ENCODE measurements at places on chromosomes 3 and 15. TPM values are rescaled to one million over a fixed set of nuclear protein-coding genes. Genes with fewer than 3 reads are reported as not detected.

Gene GMNC
- total RNA-seq = 0.24 TPM

Gene ZNF148
- 22.6 TPM for total RNA-seq

Gene CD47
- total RNA-seq = 21.3 TPM

Gene LRRIQ4
- total RNA-seq = not detected

Gene GRIP2
- 6.9 TPM for total RNA-seq

Gene AMIGO3
- total RNA-seq = 2.9 TPM

Gene ASTE1
- not detected for total RNA-seq

DNA sequence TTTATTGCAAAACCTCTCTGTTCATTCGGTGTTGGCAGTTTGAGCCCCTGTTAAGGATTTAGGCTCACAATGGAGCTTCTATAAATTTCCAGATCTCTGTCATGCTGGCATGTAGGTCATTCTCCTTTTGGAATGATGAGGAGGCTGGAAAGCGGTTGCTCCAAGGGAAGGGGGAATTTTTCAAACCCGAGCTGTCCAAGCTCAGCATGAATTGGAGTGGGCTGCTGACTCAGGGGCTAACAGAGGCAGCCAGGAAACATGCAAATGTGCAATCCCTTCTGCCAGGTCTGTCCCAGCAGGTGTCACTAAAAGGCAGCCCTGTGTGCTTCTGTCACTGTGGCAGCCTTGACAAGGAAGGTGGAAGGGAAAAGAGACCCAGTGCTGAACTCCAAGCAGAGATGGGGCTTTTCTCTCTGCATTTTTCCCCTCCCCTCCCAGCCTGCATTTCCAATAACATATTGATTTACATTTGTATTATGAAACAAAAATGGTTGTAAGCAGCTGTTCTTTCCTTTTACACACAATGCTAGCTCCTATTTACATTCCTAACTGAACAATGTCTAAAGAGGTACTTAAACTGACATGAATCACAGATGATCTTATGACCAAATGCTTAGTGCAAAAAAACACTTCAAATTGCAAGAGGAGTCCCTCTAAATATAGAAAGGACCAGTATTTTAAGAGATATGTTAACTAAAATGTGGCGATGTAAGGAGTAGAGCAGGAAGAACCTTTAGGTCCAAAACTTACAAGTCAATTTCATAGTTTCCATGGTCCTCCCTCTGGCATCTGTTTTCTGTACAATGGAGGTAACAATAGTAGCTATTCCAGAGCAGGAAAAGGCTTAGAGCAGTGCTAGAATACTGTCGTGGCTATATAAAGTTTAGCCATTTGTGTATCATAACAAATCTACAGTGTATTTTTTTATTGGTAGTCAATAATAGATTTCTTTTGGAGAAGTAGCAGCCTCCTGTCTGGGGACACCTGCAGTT is 84.5 kb upstream of the ATP10A start:
- no peaks in the 10 kb centered on the region for H3K4me1 ChIP-seq
- H3K36me3 ChIP-seq = no peaks in the 10 kb centered on the region

- H3K27me3 ChIP-seq = peaks cover 24% of the 10 kb centered on the region
- no peak overlapping the region for H3K27ac ChIP-seq
- no peaks in the 10 kb centered on the region for H3K4me1 ChIP-seq
- H3K36me3 ChIP-seq = no peaks in the 10 kb centered on the region
- no peak for DNase-seq
- H3K4me3 ChIP-seq = no peak overlapping the region
These were observed 5.0 kb upstream of the CACNA1D start for GRCh38 chr3:53489386-53489785.

- H3K36me3 ChIP-seq = peaks cover 6% of the 10 kb centered on the region
- no peak overlapping the region for H3K4me3 ChIP-seq
- DNase-seq = no peak
These were observed 70.4 kb downstream of the UMPS start for GRCh38 chr3:124800511-124801258.

DNA sequence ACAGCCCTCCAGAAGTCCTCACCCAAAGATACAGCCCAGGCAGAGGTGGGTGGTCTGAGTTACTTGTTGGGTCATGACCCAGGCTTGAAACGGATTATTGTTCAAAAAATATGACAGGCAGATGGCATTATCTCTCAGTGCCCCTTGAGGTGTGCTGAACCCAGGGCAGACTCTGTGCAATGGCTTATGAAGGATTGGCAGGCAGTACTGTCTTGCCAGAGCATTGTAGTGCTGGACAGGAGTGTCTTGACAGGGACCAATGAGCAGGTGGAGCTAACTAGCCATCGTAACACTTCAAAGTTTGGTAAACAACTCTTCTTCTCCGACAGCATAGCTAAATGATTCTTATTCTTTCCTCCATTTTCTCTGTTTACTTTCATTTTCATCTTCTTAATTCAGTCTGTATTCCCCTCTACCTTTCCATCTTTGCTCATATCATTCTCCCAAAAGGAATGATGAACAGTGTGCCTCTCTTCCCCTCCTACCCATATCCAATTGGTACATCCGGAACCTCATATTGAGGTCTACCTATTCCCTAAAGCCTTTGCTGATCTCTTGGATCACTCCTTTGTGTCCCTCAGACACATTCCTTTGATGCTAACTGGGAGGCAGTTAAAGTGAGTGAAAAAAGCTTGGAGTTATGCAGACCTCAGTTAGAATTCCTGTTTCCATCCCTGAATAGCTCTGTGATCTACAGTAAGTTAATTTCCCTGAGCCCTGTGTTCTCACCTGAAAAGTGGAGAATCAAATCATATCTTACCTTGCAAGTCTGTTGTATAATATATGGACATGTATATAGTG is 2.6 kb upstream of the IL20RB start:
- H3K27ac ChIP-seq = no peak overlapping the region
- H3K27me3 ChIP-seq = no peaks in the 10 kb centered on the region
- no peaks in the 10 kb centered on the region for H3K36me3 ChIP-seq
- no peaks in the 10 kb centered on the region for H3K4me1 ChIP-seq
- DNase-seq = no peak

GRCh38 chr3:141981084-141981483 is 104.6 kb downstream of the ATP1B3 start:
- peaks cover 15% of the 10 kb centered on the region for H3K36me3 ChIP-seq
- no peaks in the 10 kb centered on the region for H3K27me3 ChIP-seq
- DNase-seq = no peak
- H3K27ac ChIP-seq = no peak overlapping the region
- H3K4me1 ChIP-seq = no peaks in the 10 kb centered on the region

GRCh38 chr3:56810577-56811545 is 9.1 kb upstream of the ARHGEF3 start:
- H3K4me1 ChIP-seq = no peaks in the 10 kb centered on the region
- H3K27me3 ChIP-seq = no peaks in the 10 kb centered on the region
- no peak overlapping the region for H3K4me3 ChIP-seq
- no peak overlapping the region for H3K27ac ChIP-seq

DNA sequence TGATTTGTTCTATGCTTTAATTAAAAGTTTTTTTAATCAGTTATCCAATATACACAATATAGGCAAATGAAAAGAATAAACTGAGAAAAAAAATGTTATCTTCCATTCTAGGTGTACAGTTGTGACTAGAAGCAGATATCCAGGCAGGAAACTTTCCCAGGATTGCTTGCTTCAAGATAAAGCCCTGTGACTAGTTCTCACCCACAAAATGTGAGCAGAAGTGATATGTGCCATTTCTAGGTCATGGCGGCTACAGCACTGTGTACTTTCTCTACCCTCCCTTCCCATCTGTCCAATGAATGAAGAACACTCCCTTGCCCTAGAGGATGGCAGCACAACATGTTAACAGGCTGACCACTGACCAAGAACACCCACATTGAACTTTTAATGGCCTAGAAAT is 110.5 kb upstream of the STT3B start:
- H3K4me1 ChIP-seq = no peaks in the 10 kb centered on the region
- no peak overlapping the region for H3K4me3 ChIP-seq
- no peak for DNase-seq
- no peak overlapping the region for H3K27ac ChIP-seq
- H3K27me3 ChIP-seq = no peaks in the 10 kb centered on the region

DNA sequence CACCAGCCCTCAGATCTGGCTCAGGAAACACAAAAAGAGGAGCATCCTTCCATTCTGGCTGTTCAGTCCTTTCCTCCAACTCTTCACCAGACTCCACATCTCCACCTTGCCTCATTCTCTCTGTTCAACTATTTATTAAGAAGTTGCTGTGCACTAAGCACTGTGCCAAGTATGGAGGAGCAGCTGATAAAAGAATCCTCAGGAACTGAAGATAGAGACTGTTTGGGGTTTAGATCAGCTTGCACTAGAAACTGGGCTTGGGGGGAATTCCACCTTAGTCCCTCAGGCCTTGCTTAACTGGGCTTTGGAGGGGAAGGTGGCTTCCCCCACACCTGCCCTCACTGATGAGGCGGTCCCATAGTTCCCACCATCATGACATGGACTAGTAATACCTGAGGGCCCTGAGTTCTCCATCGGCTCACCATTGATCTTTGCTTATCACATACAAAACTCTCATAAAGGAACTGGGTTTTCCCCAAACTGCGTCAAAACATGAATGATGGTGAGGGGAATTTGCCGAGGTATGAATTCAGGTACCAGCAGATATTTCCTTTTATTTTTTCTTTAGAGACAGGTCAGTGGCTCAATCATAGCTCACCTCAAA is 1.7 kb upstream of the CCR8 start:
- H3K27me3 ChIP-seq = no peaks in the 10 kb centered on the region
- no peak for DNase-seq
- H3K36me3 ChIP-seq = no peaks in the 10 kb centered on the region

DNA sequence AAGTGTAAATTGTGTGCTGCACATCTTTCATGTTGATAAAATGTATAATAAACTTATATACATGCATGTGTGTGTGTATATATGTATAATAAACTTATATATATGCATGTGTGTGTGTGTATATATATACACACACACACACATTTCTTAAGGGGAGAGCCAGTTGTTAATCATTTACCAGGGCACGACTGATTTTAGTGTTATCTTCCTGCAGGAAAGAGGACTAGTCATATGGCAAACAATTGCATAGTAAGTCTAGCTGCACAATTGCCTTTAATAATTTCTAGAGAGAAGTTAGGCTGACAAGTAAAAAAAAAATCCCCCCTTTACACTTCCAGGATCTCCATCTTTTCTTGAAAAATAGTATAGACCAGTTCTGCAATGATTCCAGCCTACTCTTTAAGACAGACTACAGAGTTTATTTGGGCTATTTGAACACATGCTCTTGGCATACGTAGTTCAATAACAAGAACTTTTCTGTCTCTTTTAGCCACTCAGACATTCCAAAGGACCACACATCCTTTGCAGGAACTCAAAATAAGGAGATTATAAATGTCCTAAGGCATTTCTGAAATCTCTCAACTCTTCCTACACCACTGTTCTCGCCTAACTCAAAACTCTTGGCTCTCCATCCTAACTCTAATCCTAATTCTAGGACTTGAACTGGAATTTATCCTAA is 163.6 kb upstream of the SETMAR start:
- H3K27ac ChIP-seq = no peak overlapping the region
- no peaks in the 10 kb centered on the region for H3K36me3 ChIP-seq
- H3K4me1 ChIP-seq = no peaks in the 10 kb centered on the region
- DNase-seq = no peak
- no peaks in the 10 kb centered on the region for H3K27me3 ChIP-seq

- DNase-seq = peak; percentile 17
- H3K4me3 ChIP-seq = no peak overlapping the region
- no peaks in the 10 kb centered on the region for H3K4me1 ChIP-seq
- no peak overlapping the region for H3K27ac ChIP-seq
- no peaks in the 10 kb centered on the region for H3K27me3 ChIP-seq
These were observed 174.5 kb downstream of the OPA1 start for GRCh38 chr3:193767353-193768069.

- no peak overlapping the region for H3K27ac ChIP-seq
- no peaks in the 10 kb centered on the region for H3K27me3 ChIP-seq
- no peaks in the 10 kb centered on the region for H3K4me1 ChIP-seq
- no peak for DNase-seq
These were observed 739.6 kb downstream of the NAALADL2 start for GRCh38 chr3:175598740-175599139.

DNA sequence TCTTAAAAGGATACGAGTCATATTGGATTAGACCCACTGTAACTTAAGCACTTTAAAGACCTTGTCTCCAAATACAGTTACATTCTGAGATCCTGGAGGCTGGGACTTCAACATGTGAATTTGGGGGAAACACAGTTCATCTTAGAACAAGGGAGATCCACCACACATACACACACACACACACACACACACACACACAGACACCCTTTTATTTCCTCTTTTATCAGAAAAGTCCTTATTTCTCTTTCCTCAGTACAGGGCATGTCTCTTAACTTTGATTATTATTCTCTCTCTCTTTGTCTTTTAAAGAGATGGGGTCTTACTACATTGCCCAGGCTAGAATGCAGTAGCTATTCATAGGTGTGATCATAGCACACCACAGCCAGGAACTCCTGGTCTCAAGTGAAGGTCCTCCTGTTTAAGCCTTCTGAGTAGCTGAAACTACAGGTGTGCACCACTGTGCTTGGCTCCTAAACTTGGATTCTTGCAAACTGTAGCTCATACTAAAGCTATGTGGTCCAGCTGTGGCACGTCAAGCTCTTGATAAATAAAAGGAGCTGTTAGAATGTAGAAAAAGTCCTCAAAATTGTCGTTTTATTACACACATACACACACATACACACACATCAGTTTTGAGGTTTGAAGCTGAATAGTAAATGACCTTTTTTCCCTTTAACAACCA is 7.4 kb downstream of the GOLM2 start:
- H3K27me3 ChIP-seq = no peaks in the 10 kb centered on the region
- H3K27ac ChIP-seq = no peak overlapping the region
- H3K4me1 ChIP-seq = peaks cover 11% of the 10 kb centered on the region
- H3K4me3 ChIP-seq = no peak overlapping the region

- H3K4me1 ChIP-seq = no peaks in the 10 kb centered on the region
- no peak for DNase-seq
- no peaks in the 10 kb centered on the region for H3K36me3 ChIP-seq
- H3K27me3 ChIP-seq = no peaks in the 10 kb centered on the region
- no peak overlapping the region for H3K27ac ChIP-seq
- no peak overlapping the region for H3K4me3 ChIP-seq
These were observed 239.3 kb upstream of the UBE2E1 start for GRCh38 chr3:23566499-23566898.

- H3K4me3 ChIP-seq = no peak overlapping the region
- H3K4me1 ChIP-seq = no peaks in the 10 kb centered on the region
- no peaks in the 10 kb centered on the region for H3K36me3 ChIP-seq
- H3K27ac ChIP-seq = no peak overlapping the region
These were observed 9.5 kb upstream of the MESP2 start for GRCh38 chr15:89766357-89767311.

GRCh38 chr3:160804762-160805161 is 48.7 kb downstream of the PPM1L start:
- H3K27ac ChIP-seq = no peak overlapping the region
- no peaks in the 10 kb centered on the region for H3K36me3 ChIP-seq
- H3K27me3 ChIP-seq = no peaks in the 10 kb centered on the region
- no peak for DNase-seq
- no peak overlapping the region for H3K4me3 ChIP-seq
- H3K4me1 ChIP-seq = peaks cover 2% of the 10 kb centered on the region

- H3K4me3 ChIP-seq = no peak within 1 kb of the TSS
- no peaks in the 10 kb centered on the region for H3K4me1 ChIP-seq
- H3K27me3 ChIP-seq = no peaks in the 10 kb centered on the region
- H3K27ac ChIP-seq = no peak within 1 kb of the TSS
These were observed at the start of gene ABI3BP for GRCh38 chr3:100993309-100993708. Gene ABI3BP, minus strand, starts transcription at chr3:100993421. Its CDS starts 37 bp downstream, at chr3:100993384.
